Jurkat, Clone E6-1 (cell line): ENCODE measurements at places on chromosomes 12 and 14.

DNA sequence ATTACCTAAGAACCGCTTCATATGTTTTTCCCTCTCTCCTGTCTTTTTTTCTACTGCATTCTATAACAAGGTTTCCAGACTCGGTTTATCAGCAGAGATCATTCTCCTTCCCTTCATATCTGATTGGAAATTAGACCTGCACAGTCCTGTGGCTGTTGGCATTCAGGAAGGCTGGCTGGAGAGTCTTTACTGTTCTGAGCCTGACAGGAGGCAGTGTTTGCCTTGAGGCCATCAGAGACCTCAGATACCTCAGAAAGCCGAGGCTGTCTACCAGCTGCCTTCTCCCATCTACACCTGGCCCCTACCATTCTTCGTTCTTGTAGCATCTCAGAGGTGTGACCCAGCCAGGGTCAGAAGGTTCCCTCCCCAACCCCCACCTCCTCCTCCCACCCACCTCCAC lies 182.0 kb downstream of the CAND1 start:
- no peak for DNase-seq

GRCh38 chr12:56224954-56225353 lies 812 bp downstream of the NABP2 start:
- no peak for DNase-seq

DNA sequence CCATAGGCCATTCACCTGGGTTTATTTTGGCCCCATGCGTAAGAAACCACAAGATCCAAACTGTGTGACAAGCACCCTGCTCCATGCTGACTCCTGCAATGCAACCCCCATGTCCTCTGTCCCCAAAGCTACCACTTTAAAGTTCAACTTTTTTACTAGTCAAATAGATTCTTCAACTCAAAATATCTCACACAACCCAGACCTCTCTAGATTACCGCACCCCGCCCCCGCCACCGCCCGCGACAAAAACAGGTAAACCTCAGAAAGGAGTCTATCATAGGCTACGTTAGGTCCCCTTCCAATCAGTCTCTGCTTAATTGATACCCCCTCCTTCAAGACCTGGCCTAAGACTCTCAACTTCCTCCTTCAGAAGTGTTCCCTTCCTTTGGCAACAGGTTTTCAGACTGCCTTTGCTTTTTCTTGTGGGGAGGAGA lies 2.2 kb downstream of the ZFP36L1 start:
- DNase-seq: no peak

DNA sequence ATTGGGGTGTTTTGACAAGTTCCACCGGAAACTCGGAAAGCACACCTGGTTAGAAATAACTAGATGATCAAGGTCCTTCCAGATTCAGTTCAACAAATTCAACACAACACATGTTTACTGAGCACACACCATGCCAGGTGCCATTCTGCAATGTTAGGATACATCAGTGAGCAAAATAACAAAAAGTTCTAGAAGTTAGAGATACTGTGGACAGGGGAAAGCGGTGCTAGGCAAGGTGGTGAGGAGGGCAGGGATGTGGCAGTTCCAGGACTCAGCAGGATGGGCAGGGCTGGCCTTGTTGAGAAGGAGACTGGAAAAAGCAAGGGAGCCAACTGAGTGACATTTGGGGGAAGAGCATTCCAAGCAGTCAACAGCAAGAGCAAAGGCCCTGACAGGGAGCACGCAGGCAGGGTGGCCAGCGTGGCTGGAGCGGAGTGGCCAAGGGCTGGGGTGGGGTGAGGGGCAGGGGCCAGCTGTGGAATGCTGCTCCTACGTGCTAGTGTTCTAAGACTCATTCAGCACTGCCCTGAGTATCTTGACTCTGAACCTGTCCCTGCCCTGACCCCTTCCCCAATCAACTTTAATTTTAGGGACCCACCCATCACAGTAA lies 19.4 kb upstream of the FAIM2 start:
- DNase-seq: no peak

- DNase-seq: no peak
These were observed 164.9 kb downstream of the CEP128 start for GRCh38 chr14:80776657-80777056.

- no peak for DNase-seq
These were observed 788 bp downstream of the DDHD1 start for GRCh38 chr14:53152184-53152886.

DNA sequence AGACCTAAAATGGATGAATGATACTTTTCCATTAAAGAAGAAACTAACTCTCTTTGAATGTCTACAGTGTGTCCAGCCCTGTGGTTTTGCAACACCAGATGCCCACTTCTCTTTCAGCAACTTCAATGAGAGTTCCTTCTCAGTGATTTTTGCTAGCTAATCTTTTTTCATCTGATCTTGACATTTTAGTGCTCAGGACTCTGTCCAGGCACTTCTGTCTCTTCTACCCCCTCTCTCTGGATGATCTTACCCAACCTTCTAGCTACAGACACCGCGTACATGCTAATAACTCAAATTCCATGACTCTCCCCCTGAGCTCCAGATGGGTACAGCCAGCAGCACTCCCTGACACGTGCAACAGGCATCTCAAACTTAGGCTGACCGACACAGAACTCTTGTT lies 161.1 kb upstream of the FOXN3 start:
- no peak for DNase-seq

- no peak for DNase-seq
These were observed 849 bp upstream of the PLD4 start for GRCh38 chr14:104923640-104924420.

GRCh38 chr14:30864934-30865333 lies 9.4 kb upstream of the COCH start:
- DNase-seq: no peak

DNA sequence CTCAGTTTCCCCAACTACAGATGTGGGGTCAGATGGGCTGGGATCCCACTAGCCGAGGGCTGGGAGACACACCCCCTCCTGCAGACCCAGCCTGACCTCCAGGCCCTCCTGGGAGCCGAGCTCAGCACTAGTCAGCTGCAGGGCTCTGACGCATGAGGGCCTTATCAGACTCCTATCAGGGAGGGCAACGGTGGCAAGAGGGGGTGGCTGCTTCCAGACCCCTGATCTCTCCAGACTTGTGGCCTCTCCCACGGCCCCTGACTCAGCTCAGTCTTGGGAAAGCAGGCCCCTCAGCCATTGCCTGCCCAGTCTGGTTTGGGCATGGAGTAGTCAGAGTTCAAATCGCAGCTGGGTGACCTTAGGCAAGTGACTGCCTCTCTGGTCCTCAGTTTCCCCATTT lies 2.5 kb downstream of the RASAL1 start:
- no peak for DNase-seq

DNA sequence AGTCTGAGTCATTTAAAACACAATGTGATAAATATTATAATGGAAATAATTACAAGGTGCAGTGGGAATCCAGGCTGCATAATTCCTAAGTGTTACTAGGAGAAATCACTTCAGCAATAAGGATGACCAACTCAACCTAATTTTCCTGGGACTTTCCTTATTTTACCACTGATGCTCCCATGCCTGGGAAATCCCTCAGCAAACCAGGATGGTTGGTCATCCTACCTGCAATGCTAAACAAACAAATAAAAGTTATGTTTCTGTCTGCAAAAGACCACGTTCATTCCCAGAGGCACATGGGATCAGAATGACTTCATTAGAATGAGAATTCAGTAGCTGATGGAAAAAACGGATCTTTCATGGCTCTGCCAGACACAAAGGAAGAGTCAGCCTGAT lies 130.8 kb upstream of the RAP1B start:
- DNase-seq: no peak

DNA sequence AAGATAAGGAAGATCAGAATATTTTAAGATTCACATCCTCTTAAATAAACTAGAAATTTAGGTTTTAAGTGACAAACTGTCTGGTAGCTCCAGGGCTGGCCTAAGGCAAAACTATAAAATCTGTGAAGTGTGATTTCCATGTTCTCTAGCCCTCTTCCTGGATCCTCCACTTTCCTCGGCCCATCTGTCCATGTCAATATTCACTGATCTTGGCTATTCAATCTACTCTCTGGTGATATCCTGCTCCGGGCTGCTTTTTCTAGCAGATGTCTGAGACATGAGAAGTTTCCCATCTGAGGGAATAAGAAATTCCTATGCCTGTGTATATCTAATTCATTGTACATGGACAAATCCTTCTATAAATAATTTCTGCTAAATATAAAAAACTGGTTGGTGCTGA lies 500.4 kb downstream of the GALC start:
- no peak for DNase-seq

GRCh38 chr12:125983094-125983783 lies 918.0 kb downstream of the AACS start:
- peak; percentile 51 for DNase-seq
